ENCODE measurements at places on chromosomes 6 and 20. TPM values are rescaled to one million over a fixed set of nuclear protein-coding genes. Genes with fewer than 3 reads are reported as not detected.

GRIK2 gene
- polyA plus RNA-seq = 2.3 TPM

FAM184A gene
- polyA plus RNA-seq = 13.1 TPM

USP49 gene
- 4.5 TPM for polyA plus RNA-seq

HDGFL1 gene
- polyA plus RNA-seq = not detected

ZHX3 gene
- 14.4 TPM for polyA plus RNA-seq

PCK1 gene
- polyA plus RNA-seq = 0.16 TPM

CALHM6 gene
- 9.7 TPM for polyA plus RNA-seq

TRIM40 gene
- not detected for polyA plus RNA-seq
